ENCODE measurements at places on chromosomes 7 and 10.
A peak's percentile ranks its signal among the peaks of the same experiment; 100 is the strongest.

DNA sequence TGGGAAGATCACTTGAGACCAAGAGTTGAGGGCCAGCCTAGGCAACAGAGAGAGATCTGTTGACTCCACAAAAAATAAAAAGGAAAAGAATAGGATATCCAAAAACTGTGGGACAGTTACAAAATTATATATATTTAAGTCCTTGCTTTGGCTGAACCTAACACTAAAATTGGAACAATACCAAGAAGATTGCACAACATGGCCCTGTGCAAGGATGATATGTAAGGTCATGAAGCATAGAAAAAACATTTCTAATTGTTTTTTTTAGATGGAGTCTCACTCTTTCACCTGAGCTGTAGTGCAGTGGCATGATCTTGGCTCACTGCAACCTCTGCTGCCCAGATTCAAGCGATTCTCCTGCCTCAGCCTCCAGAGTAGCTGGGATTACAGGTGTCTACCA is 139.0 kb downstream of the TPST1 start:
- H3K36me3 ChIP-seq, result no peaks in the 10 kb centered on the region
- H3K27ac ChIP-seq, result no peak overlapping the region
- no peaks in the 10 kb centered on the region for H3K4me1 ChIP-seq
- no peak overlapping the region for H3K4me3 ChIP-seq
- no peaks in the 10 kb centered on the region for H3K27me3 ChIP-seq

GRCh38 chr10:119469846-119470245 is 72.7 kb downstream of the RGS10 start:
- H3K36me3 ChIP-seq, result no peaks in the 10 kb centered on the region
- DNase-seq, result no peak
- peaks cover 3% of the 10 kb centered on the region for H3K27me3 ChIP-seq
- H3K4me1 ChIP-seq, result no peaks in the 10 kb centered on the region
- no peak overlapping the region for H3K4me3 ChIP-seq
- H3K27ac ChIP-seq, result no peak overlapping the region

- no peaks in the 10 kb centered on the region for H3K27me3 ChIP-seq
- peak overlapping the region; percentile 100 for H3K27ac ChIP-seq
- H3K4me3 ChIP-seq, result no peak overlapping the region
- DNase-seq, result no peak
These were observed 7.5 kb upstream of the KMT2E start for GRCh38 chr7:105006367-105007136.

- DNase-seq, result no peak
- no peaks in the 10 kb centered on the region for H3K4me1 ChIP-seq
- H3K4me3 ChIP-seq, result no peak overlapping the region
- no peaks in the 10 kb centered on the region for H3K27me3 ChIP-seq
- no peak overlapping the region for H3K27ac ChIP-seq
These were observed 38.9 kb downstream of the HDAC9 start for GRCh38 chr7:18534481-18534880.

- H3K27ac ChIP-seq, result no peak overlapping the region
- no peak overlapping the region for H3K4me3 ChIP-seq
- DNase-seq, result no peak
These were observed 44.5 kb upstream of the ACBD5 start for GRCh38 chr10:27285093-27285492.

DNA sequence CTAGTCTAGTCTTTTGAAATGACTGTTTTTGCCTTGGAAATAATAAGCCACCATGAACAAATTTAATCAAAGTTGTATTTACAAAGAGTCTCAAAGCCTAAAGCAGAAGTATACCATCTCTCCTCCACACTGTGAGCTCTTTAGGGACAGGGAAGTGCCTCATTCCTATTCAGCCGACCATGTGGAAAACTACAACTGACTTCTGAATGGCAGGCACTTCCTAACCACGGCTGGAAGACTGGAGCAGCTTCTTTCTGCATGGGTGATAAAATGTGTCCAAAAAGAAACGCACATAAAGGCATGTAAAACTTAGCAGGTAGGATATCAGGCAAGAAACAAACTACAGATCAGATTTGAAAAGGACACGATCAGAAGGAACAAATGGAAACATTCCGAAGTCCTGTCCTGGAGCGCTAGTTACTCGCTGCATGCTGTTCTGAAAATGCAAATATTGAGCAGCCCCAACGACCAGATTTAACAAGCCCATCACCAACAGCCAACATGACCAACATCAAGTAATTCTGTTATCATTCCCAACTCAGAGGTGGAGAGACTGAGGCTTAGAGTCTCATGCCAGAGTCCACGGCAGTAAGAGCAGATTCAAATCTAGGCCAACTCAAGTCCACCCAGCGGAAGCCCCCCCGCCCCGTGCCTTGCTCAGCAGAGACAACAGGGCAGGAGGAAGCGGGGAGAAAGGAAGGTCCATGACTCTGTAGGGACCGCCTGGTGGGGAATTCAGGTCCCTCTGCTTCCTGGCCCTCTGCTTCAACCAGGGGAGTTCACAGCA is 26.5 kb downstream of the CTBP2 start:
- no peaks in the 10 kb centered on the region for H3K27me3 ChIP-seq
- H3K4me1 ChIP-seq, result peaks cover 77% of the 10 kb centered on the region
- no peak overlapping the region for H3K4me3 ChIP-seq

DNA sequence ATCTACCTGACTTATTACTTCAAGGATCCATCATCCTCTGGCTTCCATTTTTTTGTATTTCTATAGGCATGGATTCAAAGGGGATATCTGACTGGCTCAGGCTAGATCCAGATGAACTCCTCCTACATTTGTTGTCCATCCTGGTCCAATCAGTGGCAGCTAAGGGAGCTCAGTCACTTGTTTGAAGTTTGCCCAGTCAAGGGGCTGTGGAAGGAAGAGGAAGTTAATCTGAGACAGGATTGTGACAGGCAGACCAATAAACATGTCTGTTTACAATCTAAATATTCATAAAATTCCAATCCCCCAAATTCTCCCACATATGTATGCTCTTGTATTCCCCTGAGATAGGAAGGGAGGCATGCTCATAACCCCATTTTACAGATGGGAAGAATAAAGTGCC is 48.7 kb downstream of the CAV1 start:
- H3K4me1 ChIP-seq, result peaks cover 32% of the 10 kb centered on the region
- no peaks in the 10 kb centered on the region for H3K27me3 ChIP-seq
- no peaks in the 10 kb centered on the region for H3K36me3 ChIP-seq
- DNase-seq, result no peak

- H3K27me3 ChIP-seq, result no peaks in the 10 kb centered on the region
- no peak overlapping the region for H3K4me3 ChIP-seq
- no peak for DNase-seq
- no peak overlapping the region for H3K27ac ChIP-seq
These were observed 183.7 kb upstream of the ANK3 start for GRCh38 chr10:60573336-60573735.

- H3K4me1 ChIP-seq, result no peaks in the 10 kb centered on the region
- H3K4me3 ChIP-seq, result no peak overlapping the region
- no peak overlapping the region for H3K27ac ChIP-seq
- no peaks in the 10 kb centered on the region for H3K27me3 ChIP-seq
- DNase-seq, result no peak
These were observed 26.1 kb downstream of the HACD1 start for GRCh38 chr10:17590969-17591645.

- no peak overlapping the region for H3K27ac ChIP-seq
- H3K4me1 ChIP-seq, result no peaks in the 10 kb centered on the region
- peaks cover 5% of the 10 kb centered on the region for H3K36me3 ChIP-seq
- no peak overlapping the region for H3K4me3 ChIP-seq
These were observed 140.2 kb downstream of the FANK1 start for GRCh38 chr10:126036515-126036914.

DNA sequence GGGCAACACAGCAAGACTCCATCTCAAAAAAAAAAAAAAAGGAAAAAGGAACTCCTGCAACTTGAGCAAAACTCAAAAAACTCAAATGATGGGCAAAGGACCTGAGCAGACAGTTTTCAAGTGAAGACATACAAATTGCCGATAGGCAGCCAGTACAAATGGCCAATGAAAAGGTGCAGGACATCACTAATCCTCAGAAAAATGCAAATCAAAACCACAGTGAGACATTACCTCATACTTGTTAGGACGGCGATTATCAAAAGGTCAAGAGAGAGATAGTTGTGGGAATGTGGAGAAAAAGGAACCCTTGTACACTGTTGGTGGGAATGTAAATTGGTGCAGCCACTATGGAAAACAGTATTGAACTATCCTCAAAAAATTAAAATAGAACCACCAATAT is 16.8 kb downstream of the SVOPL start:
- H3K4me3 ChIP-seq, result no peak overlapping the region
- H3K27me3 ChIP-seq, result no peaks in the 10 kb centered on the region
- no peak for DNase-seq
- no peaks in the 10 kb centered on the region for H3K36me3 ChIP-seq

DNA sequence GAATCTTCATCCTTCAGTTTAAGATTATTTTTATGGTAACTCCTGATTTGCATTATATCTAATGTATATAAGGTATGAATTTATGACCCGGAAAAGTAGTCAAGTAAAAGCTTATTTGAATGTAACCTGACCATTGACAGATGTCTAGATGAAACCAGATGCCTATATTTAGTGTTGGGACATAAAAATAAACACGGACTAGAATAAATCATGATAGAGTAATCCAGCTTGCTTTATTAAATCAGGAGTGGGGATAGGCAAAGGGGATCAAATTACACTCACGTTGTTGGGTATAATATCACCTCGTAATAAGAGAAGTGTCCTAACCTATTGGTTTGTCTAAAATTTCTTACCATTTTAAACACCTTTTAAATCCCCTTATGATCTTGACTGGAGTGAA is 244.6 kb downstream of the AGMO start:
- no peaks in the 10 kb centered on the region for H3K27me3 ChIP-seq
- H3K27ac ChIP-seq, result no peak overlapping the region
- H3K4me1 ChIP-seq, result no peaks in the 10 kb centered on the region
- H3K4me3 ChIP-seq, result no peak overlapping the region

DNA sequence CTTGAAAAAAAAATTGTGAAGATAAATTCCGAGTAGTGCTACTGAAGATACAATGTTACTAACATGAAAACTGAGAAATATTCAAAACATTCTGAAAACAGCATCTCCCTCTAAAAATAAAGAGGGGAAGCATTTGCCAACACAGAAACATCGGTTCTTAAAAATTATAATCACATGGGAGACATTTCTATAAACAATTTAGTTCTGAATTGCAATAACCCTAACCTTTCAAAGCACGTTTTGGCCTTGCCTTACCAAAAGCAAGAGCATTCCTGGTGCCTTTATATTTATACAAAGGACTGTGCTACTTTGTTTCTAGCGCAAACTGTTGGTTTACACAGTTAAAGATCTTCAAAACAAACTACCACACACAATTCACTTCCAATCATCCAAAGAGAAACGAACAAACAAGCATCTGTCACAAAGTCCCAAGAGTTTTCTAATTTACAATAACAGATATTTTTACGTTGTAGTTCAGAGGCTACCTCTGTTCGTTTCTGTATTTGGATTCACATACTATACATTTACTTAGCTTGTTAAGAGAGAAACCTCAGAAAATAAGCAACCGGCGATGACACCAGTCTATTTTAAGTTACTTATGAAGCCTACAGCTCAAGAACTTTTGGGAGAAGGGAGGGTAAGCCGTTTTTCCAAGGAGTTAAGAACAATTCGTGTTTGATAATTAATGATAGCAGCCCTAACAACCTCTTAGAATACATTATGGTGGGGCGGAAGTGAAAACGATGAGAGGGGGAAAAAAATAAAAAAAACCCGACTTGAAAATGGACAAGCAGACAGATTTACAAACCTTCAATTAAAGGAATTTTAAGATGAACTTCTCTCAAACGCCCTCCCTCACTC is 1.3 kb downstream of the ABI1 start:
- H3K4me1 ChIP-seq, result no peaks in the 10 kb centered on the region
- H3K4me3 ChIP-seq, result peak overlapping the region; percentile 78
- H3K27ac ChIP-seq, result peak overlapping the region; percentile 97
- no peaks in the 10 kb centered on the region for H3K27me3 ChIP-seq
- no peaks in the 10 kb centered on the region for H3K36me3 ChIP-seq
- no peak for DNase-seq

DNA sequence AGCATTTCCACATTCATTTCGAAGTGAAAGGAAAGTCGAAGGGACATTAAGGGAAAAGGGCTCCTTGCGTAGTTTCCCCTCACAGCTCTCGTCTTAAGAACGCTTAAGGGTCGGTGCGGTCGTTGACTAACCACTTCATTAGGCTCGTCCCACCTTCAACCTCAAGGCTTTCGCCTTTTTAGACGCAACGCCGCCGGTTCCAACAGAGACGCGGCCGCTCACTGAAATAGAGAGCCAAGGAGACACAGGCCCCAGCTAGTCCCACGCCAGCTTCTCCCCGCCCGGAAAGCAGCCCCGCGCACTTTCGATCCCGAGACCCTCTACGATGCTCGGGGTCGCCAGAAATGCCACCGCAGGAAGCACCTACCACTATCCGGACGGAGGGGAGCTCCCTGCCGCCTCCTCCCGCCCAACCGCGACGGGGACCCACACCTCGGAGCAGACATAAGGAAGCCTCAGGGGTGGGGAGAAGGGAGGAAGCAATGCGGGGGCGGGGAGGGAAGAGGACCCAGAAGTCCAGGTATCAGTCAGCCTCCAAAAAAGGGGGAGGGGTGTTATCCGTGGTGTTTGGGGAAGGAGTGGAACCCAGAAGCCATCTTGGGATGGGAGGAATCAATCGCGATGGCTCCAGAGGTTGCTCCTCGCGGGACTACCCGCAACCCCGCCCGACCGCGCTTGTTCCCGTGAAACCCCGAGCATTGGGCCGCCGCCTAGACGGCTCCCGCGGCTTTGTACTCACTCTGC is 559 bp downstream of the TRA2A start:
- H3K27ac ChIP-seq, result peak overlapping the region; percentile 93
- no peaks in the 10 kb centered on the region for H3K27me3 ChIP-seq
- no peak for DNase-seq
- H3K4me3 ChIP-seq, result peak overlapping the region; percentile 93
- no peaks in the 10 kb centered on the region for H3K36me3 ChIP-seq
- H3K4me1 ChIP-seq, result peaks cover 14% of the 10 kb centered on the region
